ENCODE measurements at places on chromosomes 6 and 20.

DNA sequence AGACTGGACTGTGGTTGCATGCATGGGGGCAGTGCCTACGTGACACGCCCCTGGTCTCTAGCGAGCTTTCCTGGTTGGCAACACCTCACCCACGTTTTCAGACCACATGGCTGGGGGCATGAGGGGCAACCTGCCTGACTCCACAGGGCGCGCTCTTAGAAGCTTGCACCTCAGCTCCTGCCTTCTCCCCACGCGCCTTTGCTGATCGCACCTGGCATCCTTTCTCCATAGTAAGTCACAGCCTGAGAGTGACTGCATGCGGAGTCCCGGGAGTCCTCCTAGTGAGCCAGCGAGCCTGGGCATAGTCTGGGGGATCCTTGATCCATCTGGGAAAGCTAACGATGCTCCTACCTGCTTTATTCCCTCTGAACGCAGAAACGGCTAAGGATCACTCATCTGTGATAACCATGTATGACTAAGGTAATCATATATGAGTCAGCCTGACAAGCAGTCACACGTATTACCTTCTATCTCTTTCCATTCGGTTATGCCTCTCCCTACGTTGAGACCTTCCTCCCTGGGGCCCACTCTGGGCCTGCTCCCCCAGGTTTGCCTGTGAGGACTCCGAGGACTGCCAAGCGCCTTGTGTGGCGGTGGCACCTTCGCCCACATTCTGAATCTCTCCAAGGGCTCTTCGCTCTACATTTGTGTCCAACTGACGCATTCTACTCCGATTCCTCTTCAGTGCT, 4.5 kb downstream of the TCFL5 start:
- no peak for DNase-seq
- H3K36me3 ChIP-seq: peaks cover 11% of the 10 kb centered on the region
- no peaks in the 10 kb centered on the region for H3K27me3 ChIP-seq

DNA sequence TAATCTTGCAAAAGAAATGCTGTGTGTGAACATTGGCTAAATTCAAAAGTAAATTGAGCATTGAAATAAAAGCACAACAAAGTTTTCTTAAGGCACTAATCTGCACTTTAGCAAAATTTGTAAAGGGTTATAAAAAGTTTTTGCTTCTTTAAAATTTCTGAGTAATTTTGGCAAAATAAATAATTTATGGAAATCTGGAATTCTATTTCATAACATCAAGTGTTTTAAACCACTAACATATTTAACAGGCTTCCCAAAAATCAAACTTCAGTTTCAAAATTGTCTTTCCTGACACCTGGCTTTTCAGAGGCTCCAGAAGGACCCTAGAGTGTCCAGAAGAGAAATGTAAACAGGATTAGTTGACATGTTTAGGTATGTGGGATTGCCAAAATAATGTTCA, 4.5 kb upstream of the RNGTT start:
- H3K36me3 ChIP-seq: peaks cover 4% of the 10 kb centered on the region
- no peak overlapping the region for H3K4me3 ChIP-seq
- no peak for DNase-seq
- H3K27me3 ChIP-seq: peaks cover 2% of the 10 kb centered on the region
- H3K4me1 ChIP-seq: peaks cover 13% of the 10 kb centered on the region

DNA sequence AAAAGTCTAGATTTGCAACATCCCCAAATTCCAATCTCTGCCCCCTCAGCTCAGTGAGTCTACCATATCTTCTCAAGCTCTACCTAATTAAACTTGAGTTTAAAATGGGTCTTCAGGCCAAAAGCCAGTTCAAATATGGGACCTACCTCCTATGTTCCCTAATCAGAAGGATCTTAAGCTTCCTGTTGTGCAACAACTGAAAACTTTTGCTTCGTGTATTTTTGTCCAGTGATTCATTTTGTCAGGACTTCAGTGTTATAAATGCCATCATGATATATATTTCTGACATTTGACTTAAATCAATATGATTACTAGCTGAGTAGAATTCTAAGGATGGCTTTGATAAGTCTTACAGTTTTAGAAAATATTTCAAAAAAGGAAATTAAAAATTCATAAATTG, 622.6 kb upstream of the PTCHD4 start:
- no peak overlapping the region for H3K4me3 ChIP-seq
- no peak for DNase-seq
- H3K27ac ChIP-seq: no peak overlapping the region
- H3K36me3 ChIP-seq: no peaks in the 10 kb centered on the region
- H3K27me3 ChIP-seq: no peaks in the 10 kb centered on the region

- H3K4me3 ChIP-seq: no peak overlapping the region
- no peaks in the 10 kb centered on the region for H3K36me3 ChIP-seq
- no peaks in the 10 kb centered on the region for H3K27me3 ChIP-seq
- no peak for DNase-seq
- H3K27ac ChIP-seq: no peak overlapping the region
Observed at GRCh38 chr6:55652429-55652828, 73.4 kb upstream of the HMGCLL1 start.

- no peaks in the 10 kb centered on the region for H3K4me1 ChIP-seq
- no peak for DNase-seq
- H3K4me3 ChIP-seq: no peak overlapping the region
- no peak overlapping the region for H3K27ac ChIP-seq
Observed at GRCh38 chr6:88848870-88849269, 114.5 kb downstream of the RNGTT start.

Measured in activated naive CD8-positive, alpha-beta T cell treated with anti-CD3 and anti-CD28 coated beads, Interleukin-2, amount 50 U/mL, for 24 hours (primary cell).